ENCODE measurements at places on chromosomes 3 and 15. TPM values are rescaled to one million over a fixed set of nuclear protein-coding genes. Genes with fewer than 3 reads are reported as not detected.

DNA sequence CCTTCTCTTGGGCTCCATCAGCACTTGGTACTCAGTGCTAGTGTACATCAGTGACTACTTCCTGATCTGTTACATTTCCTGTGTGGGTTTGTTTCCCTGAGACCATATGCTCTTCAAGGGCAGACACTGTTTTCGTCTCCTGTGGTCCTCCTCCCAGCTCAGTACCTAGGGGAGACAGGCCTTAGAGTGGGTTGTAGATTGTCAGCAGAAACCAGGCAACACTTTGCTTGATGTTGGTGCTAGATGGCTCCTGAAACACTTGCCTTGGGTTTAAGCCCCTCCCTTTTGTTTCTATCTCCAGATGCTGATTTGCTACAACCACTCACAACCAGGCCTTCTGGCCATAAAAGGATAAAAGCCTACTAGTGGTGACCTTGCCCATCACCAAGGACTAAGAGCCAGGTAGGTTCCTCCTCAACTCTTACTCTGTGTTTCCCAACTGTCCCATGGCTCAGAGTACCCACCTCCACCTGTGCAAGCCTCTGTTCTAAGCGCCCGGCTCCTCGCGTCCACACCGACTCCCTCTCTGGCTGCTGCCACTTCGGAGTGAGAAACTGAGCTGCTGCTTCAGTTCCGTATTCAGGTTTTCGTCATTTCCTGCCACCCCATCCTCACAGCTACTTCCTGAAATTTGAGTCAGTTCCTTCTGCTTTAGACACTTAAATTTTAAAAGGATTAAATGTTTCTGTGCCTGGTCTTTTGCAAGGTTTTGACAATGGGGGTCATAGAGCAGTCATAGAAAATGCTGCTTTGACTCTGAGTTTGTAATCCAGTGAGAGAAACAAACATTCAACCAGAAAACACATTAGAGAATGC, at the start of gene HCLS1:
TSS of gene HCLS1 (minus strand) at position 548 of the 816 bp plus-strand sequence. CDS start 2,556 bp downstream, outside the sequence.
- no peak for DNase-seq

HDC gene
- total RNA-seq = 0.42 TPM

GRCh38 chr3:84925571-84925970, 33.2 kb upstream of the CADM2 start:
- no peak for DNase-seq

DNA sequence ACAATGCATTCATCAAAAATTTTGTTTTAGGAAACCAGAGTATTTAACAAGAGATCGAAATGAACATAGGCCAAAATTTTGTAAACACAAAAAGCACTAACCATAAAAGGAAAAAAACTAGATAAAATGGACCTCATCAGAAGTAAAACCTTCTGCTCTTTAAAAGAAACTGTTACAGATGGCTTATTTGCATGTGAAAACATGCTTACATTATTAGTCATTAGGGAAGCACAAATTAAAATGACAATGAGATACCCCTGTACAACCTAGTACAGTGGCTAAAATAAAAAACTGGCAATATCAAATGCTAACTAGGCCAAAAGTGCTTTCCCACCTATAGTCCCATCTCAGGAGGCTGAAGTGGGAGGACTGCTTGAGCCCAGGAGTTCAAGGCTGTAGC, 19.3 kb downstream of the UBR1 start:
- no peak for DNase-seq

ATP10A gene
- 1.8 TPM for total RNA-seq

PPP1R14D gene
- total RNA-seq = not detected

- peak; percentile 86 for DNase-seq
These were observed 12.6 kb upstream of the LMAN1L start for GRCh38 chr15:74799856-74800558.

GOLGA8N gene
- total RNA-seq = 4.7 TPM

GPR156 gene
- total RNA-seq = 0.09 TPM

ESYT3 gene
- total RNA-seq = 0.05 TPM

ZNF662 gene
- total RNA-seq = 2.8 TPM

GRCh38 chr3:55721716-55722484, 234.8 kb upstream of the WNT5A start:
- no peak for DNase-seq

KNG1 gene
- 605 TPM for total RNA-seq

DNA sequence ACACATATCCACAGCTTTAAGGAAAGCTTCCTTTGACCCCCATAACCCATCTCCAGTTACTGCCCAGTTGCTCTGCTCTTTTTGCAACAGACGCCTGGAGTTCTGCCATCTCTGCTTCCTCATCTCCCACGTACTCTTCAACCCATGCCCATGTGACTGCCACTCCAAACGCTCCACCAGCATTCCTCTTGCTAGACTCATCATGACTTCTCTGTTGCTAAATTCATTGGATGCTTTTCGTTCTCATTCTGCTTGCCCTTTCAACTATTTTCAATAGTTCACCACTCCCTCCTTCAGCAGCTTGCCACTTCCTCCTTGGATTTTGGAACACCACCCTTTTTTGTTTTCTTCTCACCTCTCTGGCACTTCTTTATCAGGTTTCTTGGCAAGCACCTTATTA, 2.7 kb upstream of the KNSTRN start:
- no peak for DNase-seq

TMEM45A gene
- total RNA-seq = 36.0 TPM

GNAT1 gene
- total RNA-seq = not detected

- no peak for DNase-seq
These were observed 148.7 kb downstream of the RSRC1 start for GRCh38 chr3:158258619-158259018.

DNA sequence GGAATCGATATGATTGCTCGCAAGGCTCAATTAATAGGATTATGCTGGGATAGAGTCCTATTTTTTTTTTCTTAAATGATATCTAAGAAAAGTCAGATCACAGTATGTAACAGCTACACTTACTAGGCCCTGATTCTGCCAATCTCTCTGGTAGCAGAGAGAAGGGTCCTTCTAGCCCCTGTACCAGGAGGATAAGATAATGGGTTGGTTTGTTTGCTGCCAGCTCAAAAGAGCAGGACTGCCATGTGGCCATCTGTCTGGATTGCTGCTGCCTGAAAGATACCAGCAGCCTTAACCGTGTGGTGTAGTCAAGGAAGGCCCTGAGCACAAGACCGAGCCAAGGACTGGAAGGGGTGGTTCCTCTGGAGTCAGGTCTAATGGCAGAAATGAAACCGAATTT, 236.4 kb downstream of the KLF13 start:
- DNase-seq = no peak

GRCh38 chr15:43919540-43920253, 92.9 kb downstream of the WDR76 start:
- no peak for DNase-seq

- no peak for DNase-seq
These were observed 1.6 kb upstream of the LRRC31 start for GRCh38 chr3:169871129-169871886.

DNA sequence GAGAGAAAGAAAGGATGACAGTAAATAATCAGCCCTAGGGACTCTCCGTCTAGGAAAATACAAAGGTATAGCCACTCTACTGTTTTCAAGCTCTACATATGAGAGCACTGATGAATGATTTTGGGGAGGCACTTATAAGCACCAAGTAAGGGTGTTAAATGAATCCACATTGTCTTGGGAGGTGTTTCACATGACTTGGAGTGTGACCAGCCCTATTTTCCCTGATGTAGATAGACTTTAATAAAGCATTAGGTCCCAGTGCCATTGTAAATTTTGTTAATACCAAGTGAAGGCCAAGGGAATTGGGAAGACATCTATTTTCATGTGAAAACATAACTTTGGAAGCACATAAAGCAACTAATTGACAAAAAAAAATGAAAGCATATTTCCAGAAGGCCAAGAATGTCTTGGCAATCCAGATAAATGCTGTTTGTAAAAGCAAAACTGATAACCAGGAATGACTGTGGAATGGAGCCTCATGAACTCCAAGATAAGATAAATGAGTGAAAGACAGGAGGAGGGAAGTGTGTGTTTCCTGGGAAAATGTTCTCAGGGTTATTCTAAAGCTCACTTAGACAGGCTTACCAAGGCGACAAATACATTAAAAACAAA, 96.0 kb upstream of the MYZAP start:
- no peak for DNase-seq

- no peak for DNase-seq
These were observed 85.5 kb downstream of the TGFBR2 start for GRCh38 chr3:30691944-30692343.

GRCh38 chr3:41881233-41881821, 80.6 kb downstream of the ULK4 start:
- no peak for DNase-seq

GRCh38 chr3:101791778-101792177, 12.8 kb downstream of the NXPE3 start:
- no peak for DNase-seq

DNASE1L3 gene
- 162 TPM for total RNA-seq

ATP13A5 gene
- total RNA-seq = not detected

- DNase-seq = no peak
These were observed 31.7 kb downstream of the LINS1 start for GRCh38 chr15:100570275-100570674.

DNA sequence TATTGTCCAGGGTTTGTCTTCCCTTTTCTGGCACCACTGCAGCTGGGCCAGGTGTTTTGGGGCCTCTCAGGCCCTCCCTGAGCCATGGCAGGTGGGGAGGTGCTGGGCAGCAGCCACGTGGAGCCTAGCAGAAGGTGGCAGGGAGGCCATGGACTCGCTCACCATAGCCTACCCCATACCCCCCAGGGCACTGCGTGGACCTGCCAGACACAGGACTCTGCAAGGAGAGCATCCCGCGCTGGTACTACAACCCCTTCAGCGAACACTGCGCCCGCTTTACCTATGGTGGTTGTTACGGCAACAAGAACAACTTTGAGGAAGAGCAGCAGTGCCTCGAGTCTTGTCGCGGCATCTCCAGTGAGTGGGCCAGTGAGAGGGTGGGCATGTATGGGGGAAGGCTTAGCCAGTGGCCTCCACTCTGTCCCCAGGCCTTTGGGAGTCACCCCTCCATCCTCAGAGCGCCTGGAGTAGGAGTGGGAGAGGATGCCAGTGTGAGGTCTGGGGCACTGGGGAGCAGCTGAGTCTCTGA, 11.9 kb downstream of the SPINT1 start:
- DNase-seq = no peak

TTC21A gene
- total RNA-seq = 0.28 TPM

DNA sequence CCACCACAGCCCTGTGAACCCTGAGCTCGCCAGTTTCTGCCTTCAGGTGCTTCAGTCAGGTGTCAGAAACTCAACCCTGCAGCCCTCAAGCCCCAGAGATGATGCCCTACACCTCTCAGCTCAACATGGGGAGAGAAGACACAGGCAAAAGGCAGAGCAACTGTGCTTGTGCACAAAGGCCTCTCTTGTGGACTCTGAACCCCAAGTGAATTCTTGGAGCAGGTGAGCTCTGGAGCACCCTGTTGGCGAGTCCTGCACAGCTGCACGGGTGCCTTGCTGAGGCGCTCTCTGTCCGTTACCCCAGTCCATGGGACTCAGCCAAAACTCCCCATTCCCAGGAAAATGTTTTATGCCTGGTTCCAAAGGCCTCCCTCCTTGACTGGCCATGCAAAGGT, 197.0 kb downstream of the KLF13 start:
- DNase-seq = peak; percentile 30

DNA sequence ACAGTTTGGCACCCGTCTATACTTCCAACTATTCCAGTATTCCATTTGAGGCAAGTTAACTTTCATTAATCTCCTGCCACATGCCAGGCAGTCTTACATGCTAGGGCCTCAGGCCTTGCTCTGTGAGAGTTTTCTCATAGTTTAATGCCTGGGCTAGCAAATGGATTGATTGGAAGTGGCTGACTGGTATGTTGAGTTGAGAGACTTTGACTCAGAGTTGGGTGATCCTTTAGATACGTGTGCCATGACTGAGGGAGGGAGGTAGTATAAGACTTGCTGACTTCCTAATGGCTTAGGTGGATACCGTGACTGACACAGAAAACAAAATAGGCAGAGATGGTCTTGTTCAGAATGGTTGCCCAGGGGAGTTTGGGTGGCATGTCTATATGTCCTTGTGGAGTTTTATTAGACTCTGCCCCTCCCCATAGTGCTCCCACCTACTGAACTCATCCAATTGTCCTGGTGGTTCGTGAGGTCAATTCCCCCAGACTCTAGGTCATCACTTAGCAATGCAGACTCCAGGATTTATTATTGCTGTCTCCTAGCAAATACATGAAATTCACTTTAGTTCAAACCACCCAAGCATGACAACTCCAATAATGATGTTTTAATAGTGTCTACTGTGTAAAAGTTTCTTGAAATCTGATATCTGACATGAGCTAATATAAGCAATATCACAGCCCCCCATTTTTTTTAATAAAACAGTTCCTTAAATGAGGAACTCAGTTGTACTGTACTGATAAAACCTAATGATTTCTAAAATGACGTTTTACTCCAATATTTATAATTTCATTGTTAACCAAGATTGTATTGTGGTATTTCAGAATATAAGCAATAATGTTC, 413.9 kb upstream of the MDFIC2 start:
- DNase-seq = no peak

- no peak for DNase-seq
These were observed 265.2 kb downstream of the SUCLG2 start for GRCh38 chr3:67389176-67389575.

DNA sequence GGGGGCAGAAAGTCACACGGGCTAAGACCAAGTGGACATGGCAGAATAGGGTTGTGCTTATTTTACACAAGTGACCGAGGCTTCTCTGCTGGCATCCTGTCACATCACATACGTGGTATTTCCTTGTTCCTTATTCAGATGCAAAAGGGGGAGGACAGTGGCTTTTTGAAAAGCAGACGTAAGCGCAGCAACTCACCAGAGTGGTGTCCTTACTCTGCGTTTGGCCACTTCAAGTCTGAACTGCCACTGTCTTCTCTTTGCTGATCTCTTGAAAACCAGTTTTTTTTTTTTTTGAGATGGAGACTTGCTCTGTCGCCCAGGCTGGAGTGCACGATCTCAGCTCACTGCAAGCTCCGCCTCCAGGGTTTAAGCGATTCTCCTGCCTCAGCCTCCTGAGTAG, 113.2 kb downstream of the SOX2 start:
- no peak for DNase-seq

PSTPIP1 gene
- total RNA-seq = 4.6 TPM

CCR9 gene
- total RNA-seq = not detected

DNA sequence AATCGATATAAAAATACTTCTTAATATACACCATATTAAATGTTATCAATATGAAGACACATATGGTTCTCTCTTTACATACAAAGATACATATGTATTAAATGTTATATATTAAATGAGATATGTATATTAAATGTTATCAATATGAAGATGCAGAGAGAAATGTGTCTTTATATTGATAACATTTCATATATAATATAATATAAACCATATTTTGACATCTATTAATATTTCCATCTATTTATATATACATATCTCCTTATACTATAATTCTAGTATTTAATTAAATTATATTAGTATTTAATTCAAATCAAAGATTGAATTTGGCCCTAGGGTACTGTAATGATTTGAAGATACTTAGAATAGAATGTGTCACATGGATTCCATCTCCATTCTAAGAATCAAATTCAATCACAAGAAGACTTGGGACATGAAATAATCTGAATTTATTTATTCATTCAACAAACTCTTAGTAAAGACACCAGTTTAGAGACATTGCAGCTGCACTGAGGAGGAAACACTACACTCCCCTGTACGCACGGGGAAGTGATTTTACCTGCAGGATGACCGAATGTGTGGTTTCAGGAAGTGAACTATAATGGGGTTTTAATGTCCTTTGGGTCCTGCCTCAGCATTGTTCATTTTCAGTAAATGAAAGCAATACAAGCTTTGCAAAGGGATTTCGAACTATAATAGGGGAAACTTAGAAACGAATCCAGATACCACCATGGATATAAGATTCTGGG, 365.1 kb downstream of the MECOM start:
- no peak for DNase-seq

ZBTB47 gene
- 2.9 TPM for total RNA-seq

KCNAB1 gene
- total RNA-seq = 0.84 TPM
